ENCODE measurements at places on chromosomes 3 and 15.

GRCh38 chr3:106768941-106769480 lies 608.2 kb upstream of the CCDC54 start:
- DNase-seq, result no peak

- DNase-seq, result peak; percentile 90
These were observed 41.6 kb upstream of the MRPS22 start for GRCh38 chr3:139302084-139302800.

DNA sequence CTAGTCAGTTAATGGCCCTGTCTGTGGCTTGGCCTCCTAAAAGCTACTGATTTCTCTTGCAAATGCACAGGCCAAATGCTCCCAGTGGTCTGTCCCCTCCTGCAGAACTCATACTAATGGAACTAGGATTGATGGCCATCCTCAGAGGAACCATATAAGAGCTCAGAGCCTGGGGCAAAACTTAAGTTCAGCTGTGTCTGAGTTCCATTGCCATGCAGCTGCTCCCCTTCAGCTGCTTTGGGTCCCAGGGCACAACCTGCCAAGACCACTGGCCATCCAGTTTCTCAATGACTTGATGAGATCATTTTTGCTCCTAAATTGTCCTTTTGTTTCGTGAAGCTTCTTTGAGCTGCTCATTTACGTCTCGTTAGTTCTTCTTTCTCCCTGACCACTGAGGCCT lies 529.5 kb upstream of the TBL1XR1 start:
- no peak for DNase-seq

DNA sequence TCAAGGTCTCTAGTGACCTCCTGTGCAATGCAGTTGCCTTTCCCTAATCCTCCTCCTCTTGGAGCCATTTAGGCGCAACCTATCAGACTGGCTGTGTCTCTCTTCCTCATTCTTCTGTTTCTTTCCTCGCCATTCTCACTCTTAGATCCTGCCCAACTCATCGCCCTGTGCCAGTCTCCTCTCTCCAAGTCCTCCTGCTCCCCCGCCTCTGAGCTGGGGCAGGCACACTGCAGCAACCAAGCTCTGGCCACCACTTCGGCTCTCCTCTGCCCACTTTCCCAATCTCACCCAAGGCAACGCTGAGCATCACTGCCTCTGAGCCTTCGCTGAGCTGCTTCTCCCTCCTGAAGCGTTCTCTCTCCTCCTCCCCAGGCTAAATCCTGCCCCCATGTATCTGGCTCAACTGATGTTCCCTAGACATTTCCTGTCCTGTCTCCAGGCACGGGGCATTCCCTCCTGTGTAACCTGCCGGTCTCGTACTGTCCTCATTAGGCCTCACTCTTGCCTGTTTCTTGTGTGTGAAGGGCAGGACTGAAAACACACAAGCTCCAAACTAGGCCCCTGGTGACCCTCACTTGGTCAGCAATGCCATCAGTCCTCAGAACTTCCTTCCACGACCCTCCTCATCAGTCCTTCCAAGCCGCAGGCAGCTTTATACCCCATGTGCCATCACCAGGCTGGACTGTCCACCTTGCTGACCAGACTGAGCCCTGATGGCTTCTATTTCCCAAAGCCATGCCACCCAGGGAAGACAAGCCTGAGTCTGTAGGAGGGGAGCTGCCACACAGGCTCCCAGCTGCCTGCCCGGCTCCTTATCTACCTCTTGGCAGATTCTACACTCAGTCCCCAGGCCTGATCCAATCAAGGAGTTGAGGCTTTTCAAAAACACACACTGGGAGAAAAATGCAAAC lies 85.6 kb downstream of the SEC22A start:
- no peak for DNase-seq

GRCh38 chr3:184338511-184338945 lies 1.1 kb downstream of the FAM131A start:
- no peak for DNase-seq

- DNase-seq, result no peak
These were observed 21.1 kb upstream of the SKOR1 start for GRCh38 chr15:67803996-67804843.

GRCh38 chr3:123618768-123619484 lies 34.1 kb upstream of the HACD2 start:
- peak; percentile 86 for DNase-seq

DNA sequence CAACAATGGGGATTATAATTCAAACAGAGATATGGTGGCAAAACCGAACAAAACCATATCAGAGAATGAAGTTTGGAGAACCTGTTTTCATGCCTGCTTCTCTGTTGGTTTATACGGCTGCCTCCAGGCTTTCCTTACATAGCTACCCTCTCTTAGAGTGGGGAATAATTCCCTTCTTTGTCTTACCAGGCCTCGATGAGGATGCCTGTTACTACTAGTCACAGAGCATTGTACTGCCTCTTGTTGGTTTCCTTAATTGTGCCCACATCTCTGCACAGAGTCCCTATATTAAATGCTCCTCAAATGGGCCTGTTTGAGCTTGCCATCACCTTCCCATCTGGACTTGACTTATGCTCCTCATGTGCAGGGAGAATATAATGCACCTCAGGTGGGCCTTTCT lies 92.9 kb downstream of the NCEH1 start:
- no peak for DNase-seq

DNA sequence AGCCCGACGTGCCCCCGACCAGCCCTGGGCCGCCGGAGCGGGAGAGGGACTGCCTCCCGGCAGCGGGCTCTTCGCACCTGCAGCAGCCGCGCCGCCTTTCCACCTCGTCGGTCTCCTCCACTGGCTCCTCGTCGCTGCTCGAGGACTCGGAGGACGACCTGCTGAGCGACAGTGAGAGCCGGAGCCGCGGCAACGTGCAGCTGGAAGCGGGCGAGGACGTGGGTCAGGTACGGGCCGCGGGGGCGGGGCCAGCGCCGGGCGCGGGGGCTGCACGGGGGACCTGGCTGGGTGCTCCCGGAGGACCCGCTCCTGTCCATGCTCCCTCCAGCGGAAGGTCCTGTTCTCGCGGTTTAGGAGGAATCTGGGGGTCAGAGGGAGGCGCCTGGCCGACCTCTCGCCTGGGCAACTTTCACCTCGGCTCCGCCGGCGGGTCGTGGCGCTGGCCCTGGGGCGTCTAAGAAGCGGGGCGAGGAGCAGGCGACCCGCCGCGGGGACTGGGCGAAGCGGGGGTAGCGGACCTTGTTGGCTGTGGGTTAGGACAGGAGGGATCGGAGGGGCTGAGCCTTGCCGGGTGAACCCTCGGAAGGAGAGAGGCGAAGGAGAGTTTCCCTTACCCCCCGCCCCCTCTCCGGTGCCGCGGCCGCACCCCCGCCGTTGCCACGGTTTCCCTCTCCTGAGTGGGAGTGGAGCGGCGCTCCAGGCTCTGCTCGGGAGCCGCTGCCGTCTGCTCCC lies 682 bp downstream of the ITPKA start:
- DNase-seq, result no peak

GRCh38 chr3:9715764-9716437 lies 12.3 kb downstream of the CPNE9 start:
- DNase-seq, result peak; percentile 87

DNA sequence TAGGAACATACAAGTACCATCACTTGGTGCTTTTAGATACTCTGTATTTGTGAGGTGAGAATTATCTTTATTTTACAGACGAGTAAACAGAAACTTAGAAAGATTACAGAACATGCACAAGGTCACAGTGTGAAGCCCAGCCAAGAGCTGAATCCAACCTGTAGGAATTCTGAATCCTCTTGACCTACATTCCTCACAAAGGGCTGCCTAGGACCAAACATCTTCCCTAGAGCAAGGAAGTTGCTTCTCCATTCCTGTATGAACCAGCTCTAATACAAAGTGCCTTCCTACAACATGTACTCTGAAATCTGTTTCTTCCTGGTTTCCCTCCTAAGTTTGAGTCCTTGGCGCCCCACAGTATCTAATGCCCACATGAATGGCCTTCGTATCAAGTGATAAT lies 2.9 kb downstream of the HDGFL3 start:
- no peak for DNase-seq

GRCh38 chr15:98904544-98904943 lies 103.0 kb downstream of the PGPEP1L start:
- peak; percentile 60 for DNase-seq
